Motor neuron (in vitro differentiated cells): ENCODE measurements at places on chromosomes 12 and 14. TPM values are rescaled to one million over a fixed set of nuclear protein-coding genes. Genes with fewer than 3 reads are reported as not detected.

GRCh38 chr12:66115071-66115600 lies 15.4 kb downstream of the LLPH start:
- ATAC-seq: no peak

Gene GALNT4
- 1.4 and 1.5 TPM in 2 replicates for total RNA-seq

DNA sequence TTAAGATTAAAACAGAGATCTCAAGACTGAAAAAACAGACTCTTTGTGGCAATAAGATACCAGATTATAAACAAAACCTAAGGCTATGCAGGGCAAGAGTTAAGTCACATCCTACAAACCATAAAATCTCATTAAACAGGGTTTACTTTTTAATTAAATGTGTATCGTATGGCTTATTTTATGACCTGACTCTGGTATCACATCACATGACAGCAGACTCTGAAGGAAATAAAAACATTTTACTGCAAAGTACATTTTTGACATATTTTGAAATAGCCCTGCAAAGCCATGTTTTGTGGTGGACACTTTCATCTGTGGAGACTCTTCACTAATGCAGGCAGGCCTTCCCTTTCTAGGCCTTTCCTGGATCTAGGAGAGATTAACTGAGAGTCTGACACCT lies 327.6 kb upstream of the CLEC14A start:
- no peak for ATAC-seq

- no peak for ATAC-seq
Measured at GRCh38 chr14:36724162-36724561, 62.5 kb downstream of the PAX9 start.

GRCh38 chr12:30546121-30546520 lies 149.5 kb downstream of the IPO8 start:
- no peak for ATAC-seq

Gene SIX4
- 3.6 and 3.9 TPM in 2 replicates for total RNA-seq

- ATAC-seq: no peak
Measured at GRCh38 chr14:54330876-54331275, 65.9 kb upstream of the CDKN3 start.

Gene TAS2R7
- total RNA-seq: 0.25 TPM in 1 of 2 replicates, not detected in the other

GRCh38 chr12:120287491-120287890 lies 4.2 kb downstream of the RNU4-2 start:
- no peak for ATAC-seq

- ATAC-seq: no peak
Measured at GRCh38 chr14:24701062-24701461, 67.1 kb upstream of the GZMB start.

Gene RFLNA
- 21.2 and 23.7 TPM in 2 replicates for total RNA-seq

- peak; percentile 4 for ATAC-seq
Measured at GRCh38 chr14:105120056-105120455, 48.5 kb downstream of the JAG2 start.

GRCh38 chr12:122374707-122375106 lies 47.8 kb downstream of the CLIP1 start:
- no peak for ATAC-seq

GRCh38 chr14:50736932-50737419 lies 68.9 kb upstream of the SAV1 start:
- ATAC-seq: no peak

GRCh38 chr12:78406828-78407227 lies 457.7 kb upstream of the SYT1 start:
- no peak for ATAC-seq

DNA sequence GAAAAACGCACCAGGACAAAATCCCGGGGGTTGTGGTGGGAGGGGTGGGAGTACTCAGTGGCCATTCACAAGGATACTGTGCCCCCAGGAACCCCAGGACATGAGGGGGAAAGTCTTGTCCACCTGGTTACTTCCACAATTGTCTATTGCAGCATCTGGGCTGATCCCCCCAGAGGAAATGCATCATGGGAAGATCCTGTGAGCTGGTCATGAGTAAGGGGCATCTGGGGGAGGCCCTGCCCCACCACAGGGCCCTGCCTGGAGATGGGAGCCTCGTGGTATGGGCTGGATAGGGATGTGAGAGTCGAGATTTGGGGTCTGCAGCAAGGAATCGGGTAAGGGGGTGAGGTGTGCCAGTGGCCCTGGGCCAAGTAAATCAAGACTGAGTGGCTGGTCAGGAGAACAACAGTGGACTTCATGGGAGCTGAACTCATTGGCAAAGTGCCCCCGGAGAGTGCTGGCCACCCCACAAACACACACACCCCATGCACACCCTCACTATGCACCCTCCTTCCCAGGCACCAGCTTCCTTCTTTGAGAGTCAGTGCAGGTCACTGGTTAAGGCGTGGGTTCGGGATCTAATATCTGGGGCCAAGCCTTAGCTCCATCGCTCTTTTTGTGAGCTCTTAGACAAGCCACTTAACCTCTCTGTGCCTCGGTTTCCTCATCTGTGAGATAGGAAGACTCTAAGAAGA lies 3.0 kb upstream of the SERPINA1 start:
- ATAC-seq: no peak

DNA sequence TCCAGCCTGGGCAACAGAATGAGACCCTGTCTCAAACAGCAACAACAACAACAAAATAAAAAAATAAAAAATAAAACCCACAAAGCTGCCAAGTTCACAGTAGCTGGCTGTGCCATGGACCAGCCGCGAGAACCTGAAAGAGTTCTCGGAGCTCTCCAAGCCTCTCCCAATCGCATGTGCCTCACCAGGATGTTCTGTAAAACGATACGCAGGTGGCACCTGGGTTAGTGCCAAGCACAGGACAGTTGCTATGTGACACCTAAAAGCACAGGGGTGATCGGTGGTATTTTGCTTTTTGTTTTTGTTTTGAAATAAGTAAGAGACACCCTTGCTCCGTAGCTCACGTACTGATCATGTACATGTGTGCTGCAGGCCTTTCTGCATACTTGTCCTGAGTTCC lies 52.4 kb downstream of the RFLNA start:
- no peak for ATAC-seq

Gene SLC17A8
- total RNA-seq: 0.81 and 7.6 TPM in 2 replicates

Gene ADAMTS20
- total RNA-seq: 3.3 and 4.8 TPM in 2 replicates

DNA sequence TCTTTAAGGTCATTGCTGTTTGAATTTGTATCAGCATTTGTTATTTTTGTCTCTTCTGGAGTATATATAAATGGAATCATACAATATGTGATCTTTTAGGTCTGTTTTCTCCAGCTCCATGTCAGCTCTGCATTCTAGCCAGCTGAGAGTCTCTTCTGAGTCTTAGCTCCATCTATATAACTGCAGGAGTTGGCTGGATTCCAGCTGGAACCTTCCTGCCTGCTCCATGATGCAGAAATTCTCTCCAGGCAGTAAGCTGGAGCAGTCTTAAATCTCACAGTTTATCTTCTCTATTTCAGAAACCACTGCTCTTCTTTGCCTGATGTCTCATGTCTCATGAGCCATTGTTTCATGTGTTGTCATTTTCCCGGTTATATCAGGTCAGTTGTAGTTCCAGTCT lies 827.6 kb downstream of the NRXN3 start:
- ATAC-seq: no peak

Gene PTPN6
- 0.52 and 0.86 TPM in 2 replicates for total RNA-seq

Gene OVCH1
- 0.49 and 0.54 TPM in 2 replicates for total RNA-seq
